ENCODE measurements at places on chromosomes 6 and 20.

- no peak for DNase-seq
Measured at GRCh38 chr6:144460327-144461095, 175.4 kb downstream of the UTRN start.

- no peak for DNase-seq
Measured at GRCh38 chr6:25366903-25367545, 87.8 kb downstream of the CARMIL1 start.

DNA sequence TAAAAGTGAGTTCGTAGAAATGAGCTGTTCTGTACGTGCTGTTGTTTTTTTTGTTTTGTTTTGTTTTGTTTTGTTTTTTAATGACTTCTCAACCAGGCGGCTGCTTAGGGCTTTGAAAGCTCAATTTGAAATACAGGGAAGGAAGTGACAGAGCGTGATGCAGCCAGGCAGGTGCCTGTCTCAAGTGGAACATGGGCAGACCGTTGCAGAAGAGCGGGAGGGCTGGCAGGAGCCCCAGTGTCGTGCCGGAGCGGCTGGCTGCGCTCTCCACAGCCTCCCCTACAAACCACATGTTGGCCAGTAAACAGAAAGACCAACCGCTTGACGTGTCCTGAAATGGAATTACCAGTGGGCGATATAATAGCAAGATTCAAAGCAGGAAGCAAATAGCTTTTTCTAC lies 164.9 kb upstream of the RREB1 start:
- no peak for DNase-seq

GRCh38 chr20:49381558-49382493 lies 100.6 kb downstream of the KCNB1 start:
- DNase-seq: no peak

DNA sequence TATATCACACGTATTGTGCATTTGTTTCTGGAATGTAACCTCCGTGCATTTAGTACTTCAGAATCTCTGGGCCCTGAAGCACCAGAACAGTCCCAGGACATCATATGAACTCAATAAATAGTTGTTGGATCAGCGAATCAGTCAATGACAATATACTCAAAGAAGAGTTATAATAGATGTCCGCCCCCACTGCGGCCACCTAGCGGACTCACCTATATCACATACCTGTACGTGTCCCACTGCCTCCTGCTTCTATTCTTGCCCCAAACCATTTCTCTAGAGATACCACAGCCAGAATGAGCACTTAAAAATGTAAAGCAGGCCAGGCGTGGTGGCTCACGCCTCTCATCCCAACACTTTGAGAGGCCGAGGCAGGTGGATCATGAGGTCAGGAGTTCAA lies 73.9 kb downstream of the DCDC2 start:
- DNase-seq: no peak

DNA sequence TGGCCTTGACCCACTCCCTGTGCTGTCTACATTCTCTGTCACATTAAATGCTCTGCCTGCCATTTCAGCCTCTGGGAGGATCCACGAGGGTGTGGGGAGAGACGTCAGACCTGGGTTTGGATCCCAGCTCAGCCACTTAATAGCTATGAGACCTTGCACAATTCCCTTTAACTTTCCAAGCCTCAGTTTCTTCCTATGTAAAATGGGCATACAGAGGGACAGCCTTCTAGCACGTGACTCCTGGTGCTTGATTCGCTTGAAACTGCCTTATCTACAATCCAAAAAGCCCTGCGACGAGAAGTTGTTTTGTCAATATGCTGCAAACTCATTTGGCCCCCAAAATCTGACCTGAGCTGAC lies 40.0 kb downstream of the TOX2 start:
- no peak for DNase-seq

All from NT2/D1 (cell line).